ENCODE measurements at places on chromosomes 5 and 9.

GRCh38 chr5:58016358-58016757 is 443.5 kb downstream of the PLK2 start:
- no peak for DNase-seq

GRCh38 chr5:135323227-135323626 is 75.8 kb downstream of the MACROH2A1 start:
- DNase-seq, result no peak

DNA sequence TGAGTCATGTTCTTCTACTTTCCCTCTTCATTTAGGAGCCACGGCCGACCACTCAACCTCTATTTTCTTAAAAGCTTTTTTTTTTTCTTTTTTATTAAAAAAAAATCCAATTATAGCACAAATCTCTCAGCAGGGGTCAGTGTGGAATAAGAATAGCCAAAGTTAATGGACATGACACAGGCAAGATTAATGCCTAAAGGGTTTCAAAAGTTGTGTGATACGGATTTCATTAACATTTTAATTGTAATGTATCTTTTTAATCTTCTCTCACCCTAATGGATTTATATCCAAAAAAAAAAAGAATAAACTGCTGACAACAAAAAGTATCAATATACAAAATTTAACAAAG is 5.4 kb downstream of the NACC2 start:
- no peak for DNase-seq

- DNase-seq, result no peak
These were observed 18.5 kb downstream of the FOCAD start for GRCh38 chr9:20702570-20702969.

DNA sequence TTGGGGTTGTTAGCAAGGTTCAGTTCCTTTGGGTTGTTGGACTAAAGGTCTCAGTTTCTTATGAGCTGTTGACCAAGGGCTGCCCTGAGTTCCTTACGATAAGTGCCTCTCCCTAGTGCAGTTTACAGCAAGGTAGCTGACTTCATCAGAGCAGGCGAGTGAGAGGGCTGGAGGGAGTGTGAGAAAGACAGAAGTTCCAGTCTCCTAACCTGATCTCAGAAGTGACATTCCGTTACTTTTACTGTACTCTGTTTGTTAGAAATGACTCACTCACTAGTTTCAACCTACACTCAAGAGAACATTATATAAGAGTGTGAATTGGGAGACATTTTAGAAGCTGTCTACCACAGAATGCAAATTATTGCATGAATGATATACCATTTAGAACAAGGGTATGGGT is 21.2 kb upstream of the IL31RA start:
- no peak for DNase-seq

- DNase-seq, result no peak
These were observed 375.2 kb upstream of the WWC1 start for GRCh38 chr5:167916261-167916691.

GRCh38 chr9:94600715-94601114 is 7.1 kb upstream of the FBP2 start:
- no peak for DNase-seq

GRCh38 chr9:137224830-137225694 is at the start of gene CYSRT1:
TSS of gene CYSRT1 (plus strand) at chr9:137225174. CDS start at chr9:137225622, 448 bp downstream.
- no peak for DNase-seq

DNA sequence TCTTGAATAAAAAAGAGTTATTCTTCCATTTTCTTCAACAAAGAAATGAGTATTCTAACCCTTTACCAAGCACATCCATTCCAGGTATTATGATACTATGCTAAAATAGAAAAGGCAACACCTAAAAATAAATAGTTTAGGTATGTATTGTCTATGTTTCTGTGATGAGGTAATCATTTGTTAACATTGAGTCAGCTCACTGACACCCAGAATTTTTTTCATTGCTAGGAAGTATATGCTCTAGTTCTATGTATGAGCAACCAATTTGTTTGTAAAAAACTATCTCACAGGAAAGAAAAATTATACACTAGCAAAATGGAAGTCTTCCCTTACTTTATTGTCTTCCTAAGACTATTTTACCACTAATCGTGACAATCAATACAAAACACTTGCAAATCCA is 615.6 kb upstream of the GRIN3A start:
- no peak for DNase-seq

- no peak for DNase-seq
These were observed 97.4 kb upstream of the FGF10 start for GRCh38 chr5:44486591-44486990.

DNA sequence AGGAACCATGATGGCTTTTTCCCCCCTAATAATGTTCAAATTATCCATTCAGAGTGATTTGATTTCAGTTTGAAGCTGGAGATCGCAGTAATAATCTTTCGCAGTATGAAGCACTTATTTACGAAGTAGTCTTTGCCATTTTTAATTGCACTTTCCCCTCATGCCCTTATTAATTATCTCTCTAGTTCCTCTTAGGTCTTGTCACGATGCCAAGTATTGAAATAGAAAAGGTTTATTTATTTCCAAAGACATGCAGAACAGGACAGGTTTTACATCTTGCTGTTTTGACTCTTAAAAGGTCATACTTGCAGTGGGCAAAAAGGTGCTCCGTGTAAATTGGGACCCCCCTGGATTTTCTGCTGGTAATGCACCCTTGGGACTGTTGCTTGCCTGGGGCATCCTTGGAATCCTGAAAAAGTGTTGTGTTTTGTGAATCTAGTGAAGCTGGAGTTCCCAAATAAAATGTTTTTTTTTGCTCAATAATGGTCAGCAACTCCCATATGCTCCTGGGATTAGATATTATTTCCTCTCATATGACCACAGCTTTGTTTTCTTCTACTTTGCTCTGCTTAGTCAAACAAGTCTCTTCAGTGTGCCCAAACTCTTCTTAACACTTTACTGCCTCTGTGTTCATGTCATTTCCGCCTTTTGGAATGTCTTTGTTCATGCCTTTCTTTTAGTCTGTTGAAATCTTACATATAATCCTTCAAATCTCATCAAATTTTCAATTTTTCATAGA is 278.3 kb downstream of the TMEM38B start:
- no peak for DNase-seq

DNA sequence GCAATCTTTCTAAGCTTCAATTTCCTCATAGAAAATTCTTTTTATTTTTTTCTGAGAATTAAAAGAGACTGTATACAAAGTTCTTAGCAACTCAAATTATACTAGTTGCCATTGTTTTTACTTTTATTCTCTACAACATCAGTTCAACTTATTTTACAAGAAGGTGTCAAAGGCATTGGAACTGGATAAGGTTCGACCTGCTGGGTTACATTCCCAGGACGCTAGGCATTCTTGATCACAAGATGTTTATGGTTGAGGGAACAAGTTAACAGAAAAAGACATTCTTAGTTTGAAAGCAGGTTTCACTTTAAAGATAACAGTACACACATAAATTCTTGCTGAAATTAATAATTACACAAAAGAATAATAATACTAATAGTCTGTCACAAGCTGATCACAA is 163.5 kb upstream of the SNX2 start:
- DNase-seq, result no peak

DNA sequence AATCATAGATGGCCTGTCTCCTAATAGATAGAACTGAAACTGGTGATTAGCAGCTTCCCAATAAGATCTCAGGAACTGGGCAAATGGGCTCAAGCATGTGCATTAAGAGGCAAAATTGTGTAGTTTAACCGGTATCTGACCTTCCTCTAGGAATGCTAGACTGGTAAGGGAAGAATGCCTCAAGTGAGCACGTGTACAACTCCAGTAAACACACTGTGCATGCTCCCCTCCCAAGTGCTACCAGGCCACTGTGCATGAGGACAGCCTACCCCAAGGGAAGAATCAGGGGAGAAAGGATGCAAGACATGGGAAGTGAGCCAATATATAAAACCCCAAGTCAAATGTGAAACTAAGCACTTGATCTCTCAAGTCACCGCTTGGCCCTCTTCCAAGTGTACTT is 1157.4 kb upstream of the CDH18 start:
- no peak for DNase-seq

GRCh38 chr5:5667136-5667554 is 244.7 kb downstream of the ICE1 start:
- no peak for DNase-seq

GRCh38 chr5:19319252-19319651 is 668.7 kb downstream of the CDH18 start:
- no peak for DNase-seq

- no peak for DNase-seq
These were observed 10.4 kb downstream of the TGFBI start for GRCh38 chr5:136039202-136039601.

DNA sequence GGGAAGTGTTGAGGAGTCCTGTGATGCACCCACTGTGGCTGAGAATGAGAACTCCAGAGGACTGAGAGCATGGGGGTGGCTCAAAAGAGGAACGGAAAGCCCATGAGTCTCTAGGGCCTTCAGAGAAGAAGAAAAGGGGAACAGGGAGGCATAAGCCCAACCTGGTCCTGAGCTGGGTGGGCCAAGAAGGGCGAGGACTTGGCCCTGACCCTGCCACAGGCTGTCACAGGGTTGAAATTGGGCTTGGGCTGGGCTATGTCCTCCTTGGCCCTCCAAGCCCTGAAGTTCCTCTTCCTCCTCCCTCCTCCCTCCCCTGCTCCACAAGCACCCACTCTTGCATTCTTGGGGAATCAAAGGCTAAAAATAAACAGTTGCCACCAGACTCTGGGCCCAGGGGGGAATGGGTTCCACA is 49.3 kb upstream of the PPARGC1B start:
- no peak for DNase-seq

DNA sequence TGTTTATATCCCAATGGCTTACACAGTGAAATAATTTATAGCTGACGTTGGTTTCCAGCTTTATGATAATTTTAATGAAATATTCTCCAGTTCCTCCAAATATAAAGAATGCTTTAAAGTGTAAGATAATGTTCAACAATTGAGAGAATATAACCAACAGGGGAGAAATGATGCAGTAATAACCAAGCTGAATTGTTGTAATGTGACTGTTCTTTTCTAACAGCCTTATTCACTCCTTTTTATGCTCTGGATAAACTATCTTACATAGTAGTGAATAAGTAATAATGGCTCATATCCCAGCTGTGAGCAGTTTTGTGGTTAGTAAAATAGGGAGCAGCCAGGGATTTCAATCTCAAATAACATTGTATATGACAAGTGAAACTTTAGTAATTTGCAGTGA is 2348.7 kb upstream of the ACO1 start:
- no peak for DNase-seq

- DNase-seq, result no peak
These were observed 26.1 kb downstream of the NR5A1 start for GRCh38 chr9:124481115-124481514.

GRCh38 chr5:94396687-94397086 is 221.7 kb downstream of the KIAA0825 start:
- no peak for DNase-seq

DNA sequence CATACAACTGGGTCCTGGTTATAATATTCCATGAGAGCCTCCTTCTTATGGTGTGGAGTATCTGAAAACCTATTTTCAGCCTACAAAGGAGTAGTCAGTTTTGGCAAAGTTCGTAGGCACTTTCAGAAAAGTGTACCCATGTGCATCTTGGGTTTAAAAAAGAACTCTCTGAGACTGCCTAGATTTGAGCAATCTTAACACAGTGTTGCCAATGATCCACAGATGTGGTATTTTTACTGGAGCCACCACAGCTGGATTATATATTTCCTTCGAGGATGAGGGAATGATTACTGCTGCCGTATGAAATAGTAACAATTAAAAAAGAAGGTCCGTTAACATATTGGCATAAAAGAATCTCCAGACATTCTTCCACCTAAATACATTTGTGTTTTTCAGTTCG is 1.1 kb downstream of the PALM2AKAP2 start:
- DNase-seq, result no peak

GRCh38 chr9:105238302-105238701 is 6.1 kb upstream of the SLC44A1 start:
- DNase-seq, result no peak
